GM23338 (cell line): ENCODE measurements at places on chromosomes 5 and 9. TPM values are rescaled to one million over a fixed set of nuclear protein-coding genes. Genes with fewer than 3 reads are reported as not detected.

- DNase-seq = no peak
Measured at GRCh38 chr5:124860291-124860655, 113.8 kb upstream of the ZNF608 start.

DNA sequence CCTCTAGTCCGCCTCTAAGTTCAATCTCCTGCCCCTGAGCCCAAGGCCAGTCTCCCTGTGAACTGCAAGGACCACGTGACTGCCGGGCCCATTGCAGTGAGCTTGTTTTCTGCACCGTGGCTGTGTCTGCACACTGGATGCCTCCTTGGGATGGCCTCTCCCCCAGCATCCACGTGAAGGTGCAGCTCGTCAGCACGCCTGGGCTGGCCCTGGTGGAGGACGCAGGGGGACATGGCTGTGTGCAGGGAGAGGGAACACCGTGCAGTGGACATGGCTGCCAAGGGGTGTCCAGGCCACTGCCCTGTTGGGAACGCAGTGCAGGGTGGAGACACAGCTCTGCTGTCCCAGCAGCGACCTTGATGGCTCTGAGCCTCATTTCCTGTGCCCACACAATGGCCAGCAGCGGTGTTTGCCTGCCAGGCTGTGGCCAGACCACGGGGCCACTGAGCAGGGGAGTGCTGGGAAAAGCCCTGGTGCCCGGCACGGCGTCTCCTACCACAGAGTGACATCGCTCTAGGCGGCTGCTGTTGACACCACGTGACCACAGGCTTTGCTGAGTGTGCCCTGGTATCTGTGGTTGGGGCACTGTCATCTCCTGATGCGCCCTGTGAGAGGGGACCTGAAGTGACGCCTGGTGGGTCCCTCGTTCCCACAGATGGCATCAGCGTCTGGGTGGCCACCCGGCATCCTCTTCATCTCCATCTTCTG, 26.9 kb upstream of the EXOC3 start:
- no peak for DNase-seq

- DNase-seq = no peak
Measured at GRCh38 chr9:2602704-2603116, 18.9 kb upstream of the VLDLR start.

DNA sequence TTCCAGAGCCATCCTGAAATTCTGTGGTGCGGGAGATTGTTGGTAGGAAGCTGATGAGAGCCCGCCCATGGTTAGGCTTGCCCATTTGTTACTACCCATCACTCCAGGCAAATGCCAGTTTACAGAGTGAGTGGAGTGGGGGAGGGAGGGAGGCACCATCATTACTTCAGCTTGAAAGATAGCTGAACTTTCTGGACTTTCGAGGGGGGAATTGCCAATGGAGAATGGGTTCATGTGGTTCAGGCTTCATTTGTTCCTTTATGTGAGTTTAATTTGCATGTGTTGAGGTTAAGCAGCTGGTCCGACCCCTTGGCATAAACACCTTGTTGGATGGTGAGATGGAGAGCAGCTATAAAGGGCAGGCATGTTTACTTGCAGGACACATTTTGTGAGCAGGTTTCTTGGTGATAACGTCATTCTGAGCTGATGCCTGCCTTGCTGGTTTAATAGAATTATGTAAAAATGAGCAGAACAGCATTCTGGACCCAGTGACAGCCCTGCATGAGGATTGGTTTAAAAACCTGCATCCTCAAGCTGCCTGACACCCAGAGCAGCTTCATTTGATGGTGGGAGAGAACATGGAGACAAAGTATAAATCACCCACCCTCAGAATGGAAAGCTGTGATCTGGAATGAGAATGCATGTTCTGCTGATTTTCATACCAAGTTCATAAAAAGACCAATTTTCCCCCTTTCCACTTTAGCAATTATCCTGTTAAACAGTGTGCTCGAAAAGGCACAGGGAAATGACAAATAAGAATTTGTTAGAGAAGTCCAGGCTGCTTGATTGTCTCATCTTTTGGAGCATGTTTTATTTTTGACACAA, 106.3 kb downstream of the TRIO start:
- DNase-seq = no peak

DNA sequence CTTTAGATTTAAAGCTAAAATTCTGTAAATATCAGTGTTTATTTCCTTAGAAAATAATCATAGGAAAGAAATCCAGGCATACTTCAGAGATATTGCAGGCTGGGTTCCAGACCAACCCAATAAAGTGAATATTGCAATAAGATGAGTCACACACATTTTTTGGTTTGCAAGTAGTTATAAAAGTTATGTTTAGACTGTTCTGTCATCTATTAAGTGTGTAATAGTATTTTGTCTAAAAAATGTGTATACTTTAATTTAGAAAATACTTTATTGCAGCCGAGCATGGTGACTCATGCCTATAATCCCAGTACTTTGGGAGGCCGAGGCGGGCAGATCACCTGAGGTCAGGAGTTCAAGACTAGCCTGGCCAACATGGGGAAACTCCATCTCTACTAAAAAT, 6.9 kb upstream of the RIC1 start:
- no peak for DNase-seq

DNA sequence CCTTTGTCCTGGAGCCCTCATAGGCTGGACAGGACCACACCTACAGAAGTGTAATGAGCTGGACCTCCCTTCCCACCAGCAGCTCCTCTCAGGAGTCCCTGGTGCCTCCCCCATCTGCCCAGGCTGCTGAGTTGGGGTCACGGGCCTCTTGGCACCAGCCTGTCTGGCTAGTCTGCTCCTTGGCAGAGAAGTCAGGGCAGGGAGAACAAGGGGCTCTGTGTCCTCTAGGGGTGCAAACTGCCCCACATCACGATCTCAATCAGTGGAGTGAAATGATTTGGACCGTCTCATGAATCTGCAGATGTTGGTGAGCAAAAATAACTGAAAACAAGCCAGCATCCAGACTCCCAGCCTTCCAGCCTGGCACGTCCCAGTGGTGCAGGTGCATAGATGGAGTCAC, 14.9 kb upstream of the GFPT2 start:
- DNase-seq = no peak

DNA sequence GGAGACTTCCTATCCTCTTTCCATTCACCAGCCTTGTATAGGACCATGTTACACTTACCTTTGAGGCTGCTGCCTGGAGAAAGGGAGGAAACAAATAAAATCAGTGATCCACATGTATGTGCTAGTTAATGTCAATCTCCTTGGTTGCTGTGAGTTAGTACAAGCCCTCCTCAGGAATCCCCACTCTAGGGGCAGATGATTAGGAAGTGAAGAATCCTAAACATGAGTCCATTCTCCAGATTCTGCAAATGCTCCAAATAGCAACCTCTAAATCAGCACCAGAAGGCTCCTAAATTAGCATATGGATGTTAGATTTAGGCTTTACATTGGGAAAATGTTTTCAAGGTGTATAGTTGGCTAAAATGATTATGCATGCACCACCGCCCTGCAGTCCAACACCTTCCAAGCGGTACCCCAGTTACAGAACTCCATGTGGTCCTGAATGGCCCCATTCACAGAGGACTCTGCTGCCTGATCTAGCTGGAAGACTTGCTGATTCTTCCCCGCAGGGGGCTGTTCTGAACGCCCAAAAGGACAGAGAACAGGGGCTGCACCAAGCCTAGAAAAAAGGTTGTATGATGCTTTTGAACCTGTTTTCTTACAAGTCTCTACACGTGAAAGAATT, 123.2 kb downstream of the TLE1 start:
- peak; percentile 31 for DNase-seq

DNA sequence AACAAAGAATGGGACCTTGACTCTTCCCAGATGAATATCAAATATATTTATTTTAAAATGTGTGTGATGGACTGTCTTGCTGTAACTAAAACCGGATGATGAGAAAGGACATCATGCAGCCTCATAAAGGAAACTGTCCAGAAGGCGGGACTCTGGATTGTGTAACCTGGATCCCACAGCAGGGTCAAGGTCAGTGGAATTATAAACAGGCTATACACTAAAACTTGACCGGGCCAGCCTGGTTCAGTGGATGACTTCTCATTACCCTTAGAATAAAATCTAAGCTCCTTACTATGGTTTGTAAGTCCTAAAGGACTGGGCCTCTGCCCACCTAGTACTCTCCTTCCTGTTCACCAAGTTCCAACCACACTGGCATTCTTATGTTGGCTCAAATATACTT, 280.3 kb downstream of the ELAVL2 start:
- DNase-seq = no peak

DNA sequence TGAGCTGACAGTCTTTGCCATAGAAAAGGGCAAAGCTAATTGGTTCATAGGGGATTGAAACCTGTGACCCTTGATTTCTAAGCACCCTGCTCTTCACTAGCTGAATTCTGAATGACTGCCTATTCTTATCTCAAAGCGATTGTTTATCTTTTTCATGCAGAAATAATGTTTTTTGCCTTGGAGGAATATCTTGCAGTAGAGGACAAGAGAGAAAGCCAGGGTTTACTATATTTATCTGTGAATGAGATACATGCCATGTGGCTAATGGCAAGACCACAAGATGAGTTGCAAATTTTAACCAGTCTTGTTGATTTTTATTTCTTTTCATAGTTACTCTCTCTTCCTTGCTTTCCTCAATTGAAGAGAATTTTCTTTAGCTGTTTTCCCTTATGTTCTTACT, 185.0 kb downstream of the CNTLN start:
- DNase-seq = no peak

- peak; percentile 46 for DNase-seq
Measured at GRCh38 chr5:154967421-154968024, 26.6 kb downstream of the MRPL22 start.

GRCh38 chr9:135468854-135469521, 10.6 kb upstream of the PPP1R26 start:
- DNase-seq = no peak

ZNF483 gene
- 84.5 and 112 TPM in 2 replicates for total RNA-seq

PCSK1 gene
- 2.7 and 6.2 TPM in 2 replicates for total RNA-seq

PCDHB13 gene
- total RNA-seq = 2.4 and 3.5 TPM in 2 replicates

STOML2 gene
- total RNA-seq = 210 and 221 TPM in 2 replicates

ACTBL2 gene
- not detected in 2 replicates for total RNA-seq

SLC46A2 gene
- total RNA-seq = not detected in 2 replicates
